ENCODE measurements at places on chromosomes 11 and 22.

DNA sequence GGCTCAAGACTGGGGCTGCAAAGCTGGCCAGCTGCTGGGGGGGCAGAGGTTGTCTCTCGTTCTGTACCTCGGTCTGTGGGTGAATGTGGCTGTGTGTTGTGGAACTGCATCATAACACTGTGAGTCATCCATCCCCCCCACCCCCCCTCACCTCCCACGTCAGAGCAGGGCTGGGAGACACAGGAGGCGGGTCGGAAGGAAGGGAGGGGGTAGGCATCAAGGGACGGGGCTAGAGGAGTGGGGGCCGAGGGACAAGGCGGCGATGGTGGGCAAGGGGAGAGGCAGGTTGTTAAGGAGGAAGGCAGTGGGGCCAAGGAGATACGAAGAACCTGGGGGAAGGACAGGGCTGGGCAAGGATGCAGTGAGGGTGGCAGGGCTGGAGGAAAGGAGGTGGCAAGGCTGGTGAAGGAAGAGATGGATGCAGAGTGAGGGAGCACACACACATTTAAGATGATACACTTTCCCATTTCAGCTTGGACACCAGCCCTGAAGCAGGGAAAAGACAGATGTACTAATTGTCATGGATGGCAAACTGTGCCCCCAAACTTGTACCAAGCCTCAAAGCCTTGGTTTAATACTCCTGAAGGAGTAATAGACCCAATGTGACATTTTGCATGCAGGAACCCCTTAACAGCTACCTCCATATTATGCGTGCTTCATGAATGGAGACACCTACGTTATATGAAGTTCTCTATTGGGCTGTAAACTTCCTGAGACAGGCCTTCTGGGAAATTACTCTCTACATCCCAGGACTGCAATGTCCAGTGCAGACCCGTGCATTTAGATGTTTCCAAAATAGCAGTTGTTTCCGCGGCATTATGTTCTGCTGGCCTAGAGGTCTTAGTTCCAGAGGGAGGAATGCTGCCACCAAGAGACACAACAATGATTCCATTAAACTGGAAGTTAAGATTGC is at the start of gene YPEL4:
YPEL4 (minus strand) TSS at position 87 of the 913 bp plus-strand sequence. CDS start 2,805 bp downstream, outside the sequence.
- DNase-seq: no peak

DNA sequence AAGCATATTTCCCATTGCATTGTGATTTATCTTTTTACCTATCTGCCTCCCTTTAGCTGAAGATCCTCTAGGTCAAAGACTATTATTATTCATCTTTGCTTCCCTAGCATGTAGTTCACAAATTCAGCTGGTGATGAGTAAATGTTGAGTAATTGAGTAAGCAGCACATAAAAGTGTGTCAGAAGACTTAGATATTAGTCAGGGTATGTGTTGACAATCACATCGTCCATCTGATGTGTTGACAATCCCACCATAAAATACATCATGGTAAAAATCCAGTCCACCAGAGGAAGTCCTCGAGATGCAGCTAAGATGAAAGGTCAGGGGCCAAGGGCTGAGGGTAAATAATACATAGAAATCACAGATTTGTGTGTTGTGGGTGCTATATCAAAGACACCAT is 22.9 kb upstream of the ABTB2 start:
- no peak for DNase-seq

DNA sequence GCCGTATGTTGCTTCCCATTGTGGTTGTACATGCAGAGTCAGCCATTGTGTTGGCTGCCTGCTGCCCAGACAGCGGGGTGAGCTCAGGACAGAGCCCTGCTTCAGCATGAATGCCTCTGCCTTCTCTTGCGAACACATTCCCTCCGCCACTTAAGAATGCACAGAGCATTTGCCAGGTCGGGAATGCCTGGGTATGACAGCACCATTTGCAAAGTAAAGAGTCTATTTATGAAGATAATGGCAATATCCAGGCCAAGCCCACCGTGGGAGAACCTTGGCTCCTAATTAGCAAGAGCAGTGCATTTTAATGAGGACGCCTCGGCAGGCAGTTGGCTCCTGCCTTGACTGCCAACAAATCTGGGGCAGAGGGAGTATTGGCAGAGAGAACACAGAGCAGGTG is 62.5 kb upstream of the SORL1 start:
- no peak for DNase-seq

GRCh38 chr11:19519912-19520641 is 192.6 kb upstream of the NAV2 start:
- DNase-seq: no peak

- DNase-seq: no peak
These were observed 35.0 kb upstream of the JAM3 start for GRCh38 chr11:134033696-134034491.

GRCh38 chr11:36119300-36119699 is 169.9 kb downstream of the COMMD9 start:
- DNase-seq: no peak

GRCh38 chr11:125662689-125663088 is 18.0 kb downstream of the ACRV1 start:
- no peak for DNase-seq

DNA sequence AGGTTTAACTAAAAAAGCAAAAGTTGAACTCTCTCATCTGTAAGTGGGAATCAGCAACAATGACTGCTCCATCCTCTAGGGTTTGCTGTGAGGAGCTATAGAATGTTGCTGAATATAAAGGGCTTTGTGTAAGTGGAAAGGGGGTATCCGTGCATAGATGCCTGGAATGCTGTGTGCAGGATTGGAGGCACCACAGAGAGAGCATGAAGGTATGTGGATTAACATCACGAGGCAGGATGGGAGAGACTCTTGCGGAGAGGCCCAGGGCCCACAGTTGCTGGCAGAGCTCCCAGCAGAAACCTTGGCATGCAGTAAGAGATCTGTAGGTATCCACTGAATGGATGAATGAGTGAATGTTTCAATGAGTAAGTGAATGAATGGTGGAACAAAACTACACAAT is 298.7 kb upstream of the DDI1 start:
- no peak for DNase-seq

DNA sequence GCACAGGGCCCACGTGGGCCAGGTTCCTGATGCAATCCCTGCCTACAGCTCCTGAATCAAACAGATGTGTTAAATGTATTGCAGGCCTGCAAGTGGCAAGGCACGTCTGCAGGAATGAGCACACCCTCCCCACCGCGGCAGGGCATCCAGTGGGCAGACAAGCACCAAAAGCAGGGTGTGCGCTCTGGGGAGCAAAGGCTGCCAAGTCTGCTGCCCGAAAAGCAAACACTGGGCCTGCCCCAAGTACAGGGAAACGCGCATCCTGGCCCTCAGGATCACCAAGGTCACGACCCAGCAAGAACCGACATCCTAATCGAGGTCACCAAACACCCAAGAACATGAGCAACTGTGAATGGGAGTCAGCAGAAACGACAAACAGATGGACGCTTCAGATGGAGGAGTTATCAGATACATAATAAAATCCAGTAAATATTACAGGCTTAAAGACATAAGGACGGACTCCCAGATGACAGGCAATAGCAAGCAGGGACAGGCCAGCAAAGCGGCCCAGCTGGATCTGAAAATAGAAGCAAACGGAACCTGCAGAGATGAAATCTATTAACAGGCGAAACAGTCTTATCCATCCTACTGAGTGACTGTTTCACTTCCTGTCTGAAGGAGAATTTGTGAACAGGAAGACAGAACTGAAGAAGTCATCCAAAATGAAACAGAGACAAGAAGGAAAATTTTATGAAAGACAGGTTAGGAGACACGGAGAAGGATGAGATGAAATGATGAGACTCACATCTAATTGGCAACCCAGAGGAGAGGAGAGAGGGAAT is 26.7 kb downstream of the CARS1 start:
- DNase-seq: no peak

DNA sequence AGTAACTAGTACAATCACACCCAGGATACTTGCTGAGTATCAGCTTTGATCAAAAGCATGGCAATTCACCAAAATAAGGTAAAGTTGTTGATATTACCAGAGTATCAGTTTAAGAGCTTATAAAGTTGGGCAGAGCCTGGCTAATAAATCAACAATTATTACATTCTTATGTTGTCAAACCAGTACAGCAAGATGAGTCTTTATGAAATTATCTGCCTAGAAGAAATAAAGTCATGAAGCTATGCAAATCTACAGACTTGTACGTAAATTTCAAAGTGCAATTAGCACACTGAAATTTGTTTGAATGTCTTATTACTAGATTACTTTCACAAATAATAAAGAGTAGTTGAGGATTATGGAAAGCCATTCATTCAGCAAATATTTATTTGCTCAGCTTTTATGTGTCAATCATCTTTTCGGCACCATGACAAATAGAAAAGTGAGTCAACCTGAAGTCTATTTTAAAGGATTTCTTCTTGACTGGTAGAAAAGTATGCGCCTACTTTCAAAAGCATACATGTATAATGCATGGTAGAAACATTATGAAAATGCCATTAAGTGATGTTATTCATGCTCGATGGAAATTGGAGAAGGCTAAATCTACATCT is 5.0 kb upstream of the ANO3 start:
- no peak for DNase-seq

GRCh38 chr11:62202910-62203309 is 5.6 kb upstream of the SCGB2A1 start:
- DNase-seq: no peak

All from vagina (tissue), 2 donors.